MCF 10A (cell line): ENCODE measurements at places on chromosomes 7 and 10.
A peak's percentile ranks its signal among the peaks of the same experiment; 100 is the strongest.

DNA sequence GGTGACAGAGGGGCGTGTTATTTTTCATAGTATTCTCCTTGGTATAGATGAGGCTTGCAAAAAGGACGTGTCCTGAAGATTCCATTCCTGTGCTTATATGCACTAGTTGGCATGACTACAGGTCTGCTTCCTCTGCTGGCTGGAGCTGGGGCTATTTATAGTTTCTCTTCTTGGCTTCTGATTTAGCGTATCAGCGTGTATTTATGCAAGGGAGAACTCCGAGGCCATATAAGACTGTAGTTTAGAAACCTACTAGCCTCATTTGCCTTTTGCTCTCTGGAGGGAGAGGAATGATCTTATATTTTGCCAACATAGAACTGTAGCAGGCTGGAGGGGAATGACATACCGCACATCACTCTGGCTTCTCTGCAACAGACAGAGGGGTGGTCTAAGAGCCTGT lies 39.7 kb downstream of the CACNB2 start:
- no peaks in the 10 kb centered on the region for H3K36me3 ChIP-seq
- H3K27ac ChIP-seq = peak overlapping the region; percentile 49
- no peaks in the 10 kb centered on the region for H3K27me3 ChIP-seq
- H3K4me3 ChIP-seq = peak overlapping the region; percentile 15
- DNase-seq = peak; percentile 47

GRCh38 chr10:127976286-127976685 lies 69.4 kb downstream of the PTPRE start:
- H3K36me3 ChIP-seq = no peaks in the 10 kb centered on the region
- peaks cover 23% of the 10 kb centered on the region for H3K4me1 ChIP-seq
- no peaks in the 10 kb centered on the region for H3K27me3 ChIP-seq
- peak overlapping the region; percentile 84 for H3K27ac ChIP-seq
- H3K4me3 ChIP-seq = no peak overlapping the region

- H3K4me1 ChIP-seq = peaks cover 17% of the 10 kb centered on the region
- H3K27ac ChIP-seq = no peak overlapping the region
- H3K27me3 ChIP-seq = no peaks in the 10 kb centered on the region
- H3K4me3 ChIP-seq = no peak overlapping the region
- no peak for DNase-seq
- peaks cover 33% of the 10 kb centered on the region for H3K36me3 ChIP-seq
Measured at GRCh38 chr7:39985398-39985918, 35.4 kb downstream of the CDK13 start.

DNA sequence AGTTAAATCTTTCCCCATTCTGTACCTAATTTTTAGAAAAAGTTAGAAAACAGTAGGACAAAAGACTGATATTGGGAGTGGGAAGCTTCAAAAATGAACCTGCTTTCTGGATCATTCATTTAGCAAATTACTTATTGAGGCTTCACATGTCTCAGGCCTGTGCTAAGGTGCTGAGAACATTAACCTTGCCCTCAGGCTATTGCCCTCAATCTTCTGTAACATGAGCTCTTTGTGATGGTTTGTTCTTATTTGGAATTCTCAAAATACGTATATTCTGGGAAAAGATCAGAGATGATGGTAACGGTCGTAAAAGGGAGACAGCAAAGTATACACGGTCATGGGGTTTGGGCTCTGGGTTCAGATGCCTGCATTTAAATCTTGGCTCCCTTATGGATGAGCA lies 39.5 kb upstream of the PRKG1 start:
- no peak overlapping the region for H3K4me3 ChIP-seq
- H3K27me3 ChIP-seq = peaks cover 26% of the 10 kb centered on the region
- DNase-seq = no peak
- H3K4me1 ChIP-seq = no peaks in the 10 kb centered on the region
- no peak overlapping the region for H3K27ac ChIP-seq
- H3K36me3 ChIP-seq = no peaks in the 10 kb centered on the region

- H3K4me3 ChIP-seq = peak overlapping the region; percentile 78
- no peaks in the 10 kb centered on the region for H3K27me3 ChIP-seq
- H3K27ac ChIP-seq = peak overlapping the region; percentile 97
- peaks cover 16% of the 10 kb centered on the region for H3K4me1 ChIP-seq
- peaks cover 9% of the 10 kb centered on the region for H3K36me3 ChIP-seq
- DNase-seq = no peak
Measured at GRCh38 chr10:37856881-37857286, 526 bp downstream of the ZNF248 start.

- no peak for DNase-seq
- peaks cover 79% of the 10 kb centered on the region for H3K27me3 ChIP-seq
- H3K36me3 ChIP-seq = no peaks in the 10 kb centered on the region
- no peak overlapping the region for H3K4me3 ChIP-seq
Measured at GRCh38 chr7:81789406-81790119, 19.7 kb upstream of the HGF start.
